ENCODE measurements at places on chromosomes 3 and 15. TPM values are rescaled to one million over a fixed set of nuclear protein-coding genes. Genes with fewer than 3 reads are reported as not detected.

The STARD9 gene
- total RNA-seq = 4.4 TPM

The A4GNT gene
- not detected for total RNA-seq

The GOLGA6L7 gene
- not detected for total RNA-seq

The CLASP2 gene
- 44.2 TPM for total RNA-seq

The GP9 gene
- not detected for total RNA-seq

The MME gene
- total RNA-seq = not detected

The ISY1 gene
- total RNA-seq = 77.7 TPM

The DUT gene
- total RNA-seq = 564 TPM

The SLC12A1 gene
- not detected for total RNA-seq

The GOLGA8Q gene
- total RNA-seq = 0.76 TPM

The TGM5 gene
- 0.16 TPM for total RNA-seq

The MPI gene
- 73.2 TPM for total RNA-seq

The CCDC9B gene
- total RNA-seq = 0.24 TPM

The FAM98B gene
- 54.9 TPM for total RNA-seq

The CLSTN2 gene
- not detected for total RNA-seq

The IL16 gene
- 106 TPM for total RNA-seq

The MORC1 gene
- not detected for total RNA-seq

The ADPRH gene
- 5.8 TPM for total RNA-seq

The SEMA3F gene
- total RNA-seq = 0.28 TPM

The THAP10 gene
- 0.43 TPM for total RNA-seq

The LCTL gene
- not detected for total RNA-seq

The ZNF662 gene
- total RNA-seq = 4.9 TPM

The CD80 gene
- total RNA-seq = 4.7 TPM

The QARS1 gene
- 272 TPM for total RNA-seq

The LRRK1 gene
- total RNA-seq = 0.29 TPM

The CSTA gene
- not detected for total RNA-seq
